Bronchial epithelial cell (primary cell): ENCODE measurements at places on chromosomes 1 and 21. TPM values are rescaled to one million over a fixed set of nuclear protein-coding genes. Genes with fewer than 3 reads are reported as not detected.

DNA sequence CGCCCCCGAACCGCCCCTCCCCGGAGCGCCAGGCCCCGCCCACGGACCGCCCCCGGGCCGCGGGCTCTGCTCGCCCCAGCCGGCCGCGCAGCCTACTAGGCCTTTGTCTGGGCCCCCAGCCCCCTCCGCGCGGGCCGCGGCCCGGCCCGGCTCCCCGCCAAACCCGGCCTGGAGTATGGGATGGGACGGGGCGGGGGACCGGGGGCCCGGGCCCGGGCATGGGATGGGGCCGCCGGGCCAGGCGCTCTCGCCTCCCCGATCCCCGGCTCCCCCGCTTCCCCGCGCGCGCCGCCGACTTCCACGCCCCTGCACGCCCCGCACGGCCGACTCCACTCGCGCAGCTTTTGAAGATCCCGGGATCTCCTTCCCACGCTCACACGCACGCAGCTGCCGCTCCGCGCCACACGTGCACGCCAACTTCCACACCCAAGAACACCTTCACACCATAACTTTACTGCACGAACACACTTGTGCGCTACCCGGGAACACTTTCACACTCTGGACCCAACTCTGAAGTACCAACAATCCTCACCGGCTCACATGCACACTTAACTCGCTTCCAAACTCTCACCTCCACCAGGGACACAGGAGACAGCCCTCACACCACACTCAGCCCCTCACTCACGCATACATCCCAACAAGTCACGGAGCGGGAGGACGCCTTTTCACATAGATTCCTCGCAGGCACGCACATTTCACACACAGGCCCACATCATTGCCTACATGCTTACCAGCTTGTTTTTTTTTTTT, 437 bp upstream of the HSPG2 start:
- DNase-seq, result no peak

DNA sequence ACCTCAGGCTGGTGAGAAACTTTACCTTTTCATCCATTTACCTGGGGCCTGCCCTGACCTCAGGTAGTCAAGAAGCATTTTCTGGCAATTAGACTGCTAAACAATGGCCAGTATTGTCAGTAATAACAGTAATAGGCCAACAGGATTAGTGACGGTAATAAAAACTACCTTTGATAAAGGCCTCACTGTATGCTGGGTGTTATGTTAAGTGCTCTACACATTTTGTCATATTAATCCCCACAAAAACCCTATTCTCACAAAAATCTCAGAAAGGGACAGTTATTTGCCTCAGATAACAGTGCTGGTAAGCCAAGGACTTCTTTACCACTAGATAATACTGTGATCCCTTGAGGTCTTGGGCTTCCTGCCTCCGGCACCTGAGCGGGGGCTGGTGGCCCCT, 191.4 kb downstream of the FOXD2 start:
- DNase-seq, result no peak

GRCh38 chr1:198212675-198213074, 55.9 kb downstream of the NEK7 start:
- peak; percentile 94 for DNase-seq

DNA sequence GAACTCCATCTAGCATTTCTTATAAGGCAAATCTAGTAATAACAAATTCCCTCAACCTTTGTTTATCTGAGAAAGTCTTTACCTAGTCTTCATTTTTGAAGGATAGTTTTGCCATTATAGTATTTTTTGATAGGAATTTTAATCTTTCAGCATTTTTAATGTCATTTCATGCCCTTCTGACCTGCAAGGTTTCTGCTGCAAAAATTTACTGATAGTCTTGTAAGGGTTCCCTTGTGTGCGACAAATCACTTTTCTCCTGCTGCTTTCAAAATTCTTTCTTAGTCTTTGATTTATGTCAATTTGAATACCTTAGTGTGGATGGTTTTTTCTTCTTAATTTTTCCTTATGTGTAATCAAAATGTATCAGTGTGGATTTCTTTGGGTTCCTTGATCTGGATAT, 297.5 kb upstream of the FAM78B start:
- no peak for DNase-seq

DNA sequence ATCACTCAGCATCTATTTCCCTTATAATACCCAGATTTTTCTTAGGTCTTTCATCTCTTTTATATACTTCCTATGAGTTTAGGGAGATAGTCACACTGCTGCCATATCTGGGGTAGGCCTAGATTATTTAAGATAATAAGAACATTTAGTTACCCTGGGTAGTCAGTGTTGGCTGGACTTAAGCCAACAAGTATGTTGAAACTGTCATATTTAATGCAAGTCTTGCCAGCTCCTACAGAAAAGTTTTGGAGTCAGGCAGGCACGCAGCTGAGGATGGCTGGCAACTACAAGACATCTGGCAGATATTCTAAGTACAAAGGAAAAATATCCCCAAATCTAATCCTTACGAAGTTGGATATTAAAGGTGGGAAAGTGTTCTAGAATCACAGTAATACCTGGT, 19.2 kb upstream of the DEPDC1 start:
- DNase-seq, result peak; percentile 37

RAB42 gene
- not detected in 2 replicates for total RNA-seq

CFAP298 gene
- 37.6 and 39.9 TPM in 2 replicates for total RNA-seq

NCAM2 gene
- total RNA-seq, result 0.26 and 1.3 TPM in 2 replicates

OR2G6 gene
- not detected in 2 replicates for total RNA-seq

PLA2G2D gene
- total RNA-seq, result not detected in 2 replicates

ADAMTSL4 gene
- 1.2 and 1.6 TPM in 2 replicates for total RNA-seq
